ENCODE measurements at places on chromosomes 3 and 15. TPM values are rescaled to one million over a fixed set of nuclear protein-coding genes. Genes with fewer than 3 reads are reported as not detected.

The SLC28A2 gene
- polyA plus RNA-seq, result not detected

The ANKUB1 gene
- not detected for polyA plus RNA-seq

The PARP15 gene
- polyA plus RNA-seq, result not detected

The IL17RE gene
- not detected for polyA plus RNA-seq

The CLSTN2 gene
- polyA plus RNA-seq, result 12.3 TPM

The RPN1 gene
- polyA plus RNA-seq, result 218 TPM

The ZDHHC19 gene
- 3.8 TPM for polyA plus RNA-seq
